Tongue (tissue), 3 donors: ENCODE measurements at places on chromosomes 4 and X. TPM values are rescaled to one million over a fixed set of nuclear protein-coding genes. Genes with fewer than 3 reads are reported as not detected.

GRCh38 chr4:152171556-152171955 is 364.3 kb downstream of the FBXW7 start:
- no peak for DNase-seq

- peak; percentile 43 for DNase-seq
Observed at GRCh38 chrX:140503714-140504351, 1.0 kb downstream of the SOX3 start.

Gene HTRA3
- 35.2 TPM for total RNA-seq

Gene MGARP
- total RNA-seq: not detected

DNA sequence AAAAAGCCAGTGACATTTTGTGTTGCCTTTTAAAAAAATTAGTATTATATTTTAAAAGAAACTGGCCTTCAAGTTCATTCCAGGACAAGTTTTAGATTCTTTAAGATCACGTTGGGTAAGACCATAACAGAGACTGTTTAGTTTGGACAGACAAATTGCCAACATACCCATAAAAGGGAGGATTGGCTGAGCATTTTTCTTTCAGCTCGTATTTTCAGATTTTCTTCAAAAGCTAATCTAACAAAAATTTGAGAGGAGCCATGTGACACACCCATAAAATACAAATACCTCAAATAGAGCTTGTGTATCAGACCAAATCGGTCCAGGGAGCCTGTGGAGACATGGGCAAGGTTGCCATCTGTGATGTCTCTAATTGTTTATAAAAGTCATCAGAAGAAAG is 74.6 kb upstream of the C1QTNF7 start:
- no peak for DNase-seq

Gene FRMPD4
- 0.41 TPM for total RNA-seq

DNA sequence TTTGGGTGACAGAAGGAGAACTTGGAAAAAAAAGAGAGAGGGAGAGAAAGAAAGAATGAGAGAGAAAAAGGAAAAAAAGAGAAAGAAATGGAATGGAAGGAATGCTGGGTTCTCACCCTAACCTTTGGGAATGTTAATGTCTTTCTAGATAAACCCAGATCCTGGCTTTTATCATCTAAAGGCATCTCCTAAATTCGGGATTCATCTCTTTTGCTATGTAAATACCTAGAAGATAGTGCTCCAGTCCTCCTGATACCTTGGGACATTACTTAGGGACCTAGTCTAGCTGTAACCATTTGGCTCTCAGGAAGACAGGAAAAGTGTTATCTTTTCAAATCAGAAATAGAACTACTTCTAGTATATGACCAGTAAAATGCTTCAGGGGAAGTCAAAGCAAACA is 15.8 kb upstream of the SPCS3 start:
- no peak for DNase-seq

DNA sequence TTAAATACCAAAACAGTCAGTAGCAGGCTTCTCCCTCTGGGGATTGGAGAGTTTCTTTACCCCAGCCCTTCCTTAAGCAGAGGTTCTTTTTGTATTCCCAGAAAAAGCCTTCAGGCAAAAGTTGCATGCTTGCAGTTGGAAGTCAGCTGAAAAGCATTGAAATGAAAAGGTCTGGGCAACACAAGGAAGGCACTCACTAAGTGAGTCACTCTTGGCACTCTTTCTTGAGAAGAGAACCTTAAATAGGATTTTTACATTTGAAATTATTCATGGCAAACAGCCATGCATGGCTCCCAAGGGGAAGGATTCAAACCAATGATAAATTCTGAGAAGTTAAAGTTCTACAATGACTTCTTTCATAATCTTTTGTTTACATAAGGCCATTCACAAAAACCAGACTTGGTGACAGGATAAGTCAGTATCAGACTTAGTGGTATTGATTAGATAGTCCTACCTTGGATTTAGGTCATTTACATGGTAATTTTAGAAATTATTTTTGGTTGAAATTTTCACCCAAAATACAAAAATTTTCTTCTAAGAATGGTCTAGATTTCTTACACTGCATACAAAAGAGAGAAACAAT is 2068.9 kb downstream of the PCDH7 start:
- DNase-seq: peak; percentile 27

DNA sequence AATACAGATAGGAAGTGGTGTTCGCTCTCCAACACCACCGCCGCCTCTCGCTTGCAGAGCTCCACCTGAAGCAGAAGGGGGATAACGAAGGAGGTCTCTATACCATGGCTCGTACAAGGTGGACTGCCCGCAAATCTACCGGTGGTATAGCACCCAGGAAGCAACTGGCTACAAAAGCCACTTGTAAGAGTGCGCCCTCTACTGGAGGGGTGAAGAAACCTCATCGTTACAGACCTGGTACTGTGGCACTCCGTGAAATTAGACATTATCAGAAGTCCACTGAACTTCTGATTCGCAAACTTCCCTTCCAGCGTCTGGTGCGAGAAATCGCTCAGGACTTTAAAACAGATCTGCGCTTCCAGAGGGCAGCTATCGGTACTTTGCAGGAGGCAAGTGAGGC is 5.2 kb upstream of the BMP15 start:
- DNase-seq: no peak

GRCh38 chrX:18955676-18956075 is 28.2 kb downstream of the PHKA2 start:
- DNase-seq: no peak
